ENCODE measurements at places on chromosomes 5 and 9.

GRCh38 chr9:132631685-132632084, 38.1 kb downstream of the DDX31 start:
- no peak for DNase-seq

GRCh38 chr9:3292311-3292710, 233.5 kb downstream of the RFX3 start:
- no peak for DNase-seq

DNA sequence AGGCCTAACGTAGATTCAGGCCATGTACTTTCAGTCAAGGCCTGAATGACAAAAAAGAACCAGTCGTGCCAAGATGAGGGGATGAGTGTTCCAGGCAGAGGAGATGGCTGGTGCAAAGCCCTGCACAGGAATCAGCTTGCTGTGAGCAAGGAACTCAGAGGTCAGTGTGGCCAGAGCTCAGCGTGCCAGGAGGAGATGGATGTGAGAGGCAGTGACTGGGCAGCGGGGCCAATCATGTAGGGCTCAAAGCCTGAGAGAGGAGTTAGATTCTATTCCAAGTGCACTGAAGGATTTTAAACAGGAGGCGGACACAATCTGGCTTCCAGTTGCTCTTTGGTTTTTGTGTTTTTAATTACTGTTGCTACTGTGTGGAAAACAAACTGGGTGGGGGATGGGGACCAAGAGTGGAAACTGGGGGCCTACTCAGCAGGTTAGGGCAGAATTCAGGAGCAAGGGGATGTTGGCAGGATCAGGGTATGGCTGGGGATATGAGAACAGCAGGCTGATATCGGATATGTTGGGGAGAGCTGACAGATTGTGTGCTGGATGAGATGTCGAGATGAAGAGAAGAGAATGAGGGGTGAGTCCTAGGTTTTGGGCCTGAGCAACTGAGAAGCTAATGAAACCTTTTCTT, 64.3 kb downstream of the ANGPTL2 start:
- no peak for DNase-seq

- no peak for DNase-seq
These were observed 81.8 kb downstream of the ZNF618 start for GRCh38 chr9:113957821-113958341.

- no peak for DNase-seq
These were observed 39.7 kb upstream of the ZNF622 start for GRCh38 chr5:16505140-16505891.

GRCh38 chr9:71515626-71516025, 252.7 kb downstream of the CEMIP2 start:
- no peak for DNase-seq

GRCh38 chr9:106800701-106801270, 62.2 kb upstream of the ZNF462 start:
- DNase-seq = no peak

DNA sequence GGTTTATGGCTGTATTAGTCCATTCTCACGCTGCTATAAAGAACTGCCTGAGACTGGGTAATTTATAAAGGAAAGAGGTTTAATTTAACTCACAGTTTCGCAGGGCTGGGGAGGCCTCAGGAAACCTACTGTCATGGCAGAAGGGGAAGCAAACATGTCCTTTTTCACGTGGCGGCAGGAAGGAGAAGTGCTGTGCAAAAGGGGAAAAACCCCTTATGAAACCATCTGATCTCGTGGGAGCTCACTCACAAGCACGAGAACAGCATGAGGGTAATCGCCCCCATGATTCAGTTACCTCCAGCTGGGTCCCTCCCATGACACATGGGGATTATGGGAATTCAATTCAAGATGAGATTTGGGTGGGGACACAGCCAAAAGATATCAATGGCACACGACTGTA, 13.9 kb downstream of the LRRC70 start:
- DNase-seq = no peak
